Effector CD4-positive, alpha-beta T cell (primary cell): ENCODE measurements at places on chromosomes 16 and 17.

GRCh38 chr16:17452922-17453321 is 17.8 kb downstream of the XYLT1 start:
- no peak for DNase-seq

DNA sequence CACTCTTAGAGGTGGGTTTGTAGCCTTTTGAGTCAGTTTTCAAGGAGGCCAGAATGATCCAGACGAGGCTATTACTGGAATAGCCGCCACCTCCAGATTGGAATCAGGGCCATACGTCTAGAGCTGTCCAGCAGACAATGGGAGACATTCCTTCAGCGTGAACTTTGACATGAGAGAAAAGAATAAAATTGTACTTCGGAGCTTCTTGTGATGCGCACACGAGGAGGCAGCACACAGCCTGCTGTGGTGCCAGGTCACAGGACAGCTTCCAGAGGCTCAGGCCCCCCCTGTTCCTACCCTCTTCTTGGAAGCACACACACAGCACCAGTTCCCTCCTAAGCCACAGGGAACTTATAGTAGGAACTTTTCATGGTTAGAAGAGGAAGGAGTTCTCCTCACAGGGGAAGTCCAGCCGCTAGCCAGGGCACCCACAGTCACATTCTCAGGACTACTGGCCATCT is 81.0 kb downstream of the VPS53 start:
- no peak for DNase-seq

DNA sequence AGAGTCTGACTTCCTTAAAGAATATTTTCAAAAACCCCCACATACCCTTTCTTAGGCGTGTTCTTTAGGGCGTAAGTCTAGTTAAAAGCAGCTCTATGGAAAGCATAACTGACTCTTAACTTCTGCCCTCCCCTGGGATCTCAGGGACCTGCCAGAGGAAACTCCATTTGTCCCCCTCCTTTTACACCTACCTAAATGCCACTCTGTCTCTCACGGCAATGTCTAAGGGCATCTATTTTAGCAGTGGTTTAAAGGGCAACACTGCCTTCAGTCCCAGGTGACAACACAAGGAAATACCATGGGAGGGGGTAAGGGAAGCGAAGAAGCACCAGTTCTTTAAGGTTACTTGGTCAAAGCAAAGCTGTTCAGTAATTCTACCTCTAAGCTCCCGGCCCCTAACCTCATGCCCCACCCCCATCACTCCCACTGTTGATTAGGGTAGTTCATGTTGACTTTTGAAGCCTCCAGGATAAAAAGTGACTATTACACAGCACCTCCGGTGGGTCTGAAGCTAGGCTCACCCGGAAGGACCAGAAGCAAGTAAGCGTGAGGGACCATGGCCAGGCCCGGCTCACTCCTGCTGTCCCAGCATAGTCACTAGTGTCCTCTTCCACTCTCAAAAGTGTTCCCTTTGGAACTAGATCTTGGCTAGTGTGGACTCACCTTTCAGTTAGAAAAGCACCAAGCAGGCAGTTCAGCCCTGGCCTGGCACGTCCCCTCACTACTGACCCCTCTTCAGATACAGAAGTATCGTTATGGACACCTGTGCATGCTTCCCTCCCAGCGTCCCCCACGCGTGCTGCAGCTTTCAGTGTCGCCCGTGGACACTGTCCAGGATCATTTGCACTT is 47.1 kb downstream of the CYTH1 start:
- DNase-seq: no peak

- no peak for DNase-seq
These were observed 6.0 kb downstream of the TIMM22 start for GRCh38 chr17:1002771-1003555.

- DNase-seq: no peak
These were observed 17.7 kb downstream of the ATP6V0A1 start for GRCh38 chr17:42476411-42476810.

GRCh38 chr16:81642107-81642436 is 137.0 kb upstream of the PLCG2 start:
- DNase-seq: no peak

- DNase-seq: no peak
These were observed 416 bp downstream of the KIFC3 start for GRCh38 chr16:57801809-57802340.

DNA sequence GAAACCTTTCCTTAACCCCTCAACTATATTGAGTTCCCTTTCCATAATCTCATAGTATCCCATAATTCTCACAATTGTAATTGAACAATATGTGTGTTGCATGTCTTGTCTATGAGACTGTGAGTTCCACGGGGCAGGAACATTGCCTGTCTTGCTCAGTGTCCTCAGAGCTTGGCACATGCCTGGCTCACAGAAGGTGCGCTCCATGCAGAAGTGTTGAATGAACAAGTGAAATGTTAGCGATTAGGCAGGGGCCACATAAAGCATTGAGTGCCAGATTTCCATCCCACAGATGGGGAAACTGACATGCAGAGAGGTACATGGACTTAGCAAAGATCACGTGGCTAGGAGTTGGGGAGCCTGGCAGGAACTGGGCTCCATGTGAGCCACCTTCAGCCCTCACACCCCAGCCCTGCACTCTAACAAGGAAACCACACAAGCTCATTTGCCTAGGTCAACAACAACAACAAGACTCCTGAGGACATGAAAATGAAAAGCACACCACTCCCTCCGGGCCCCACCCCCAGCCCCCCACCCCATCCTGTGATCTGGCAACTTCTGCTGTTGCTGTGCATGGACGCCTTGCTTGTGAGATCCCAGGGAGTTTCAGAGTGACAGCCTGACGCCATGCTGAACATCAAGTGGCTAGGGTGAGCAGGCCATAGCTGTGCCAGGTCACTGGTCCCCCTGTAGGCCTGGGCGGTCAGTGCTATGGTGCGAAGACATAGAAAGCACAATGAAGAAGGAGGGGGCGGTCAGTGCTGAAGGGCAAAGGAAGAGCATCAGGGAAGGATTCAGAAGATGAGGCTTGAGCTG is 5.0 kb downstream of the PIK3R5 start:
- DNase-seq: no peak

DNA sequence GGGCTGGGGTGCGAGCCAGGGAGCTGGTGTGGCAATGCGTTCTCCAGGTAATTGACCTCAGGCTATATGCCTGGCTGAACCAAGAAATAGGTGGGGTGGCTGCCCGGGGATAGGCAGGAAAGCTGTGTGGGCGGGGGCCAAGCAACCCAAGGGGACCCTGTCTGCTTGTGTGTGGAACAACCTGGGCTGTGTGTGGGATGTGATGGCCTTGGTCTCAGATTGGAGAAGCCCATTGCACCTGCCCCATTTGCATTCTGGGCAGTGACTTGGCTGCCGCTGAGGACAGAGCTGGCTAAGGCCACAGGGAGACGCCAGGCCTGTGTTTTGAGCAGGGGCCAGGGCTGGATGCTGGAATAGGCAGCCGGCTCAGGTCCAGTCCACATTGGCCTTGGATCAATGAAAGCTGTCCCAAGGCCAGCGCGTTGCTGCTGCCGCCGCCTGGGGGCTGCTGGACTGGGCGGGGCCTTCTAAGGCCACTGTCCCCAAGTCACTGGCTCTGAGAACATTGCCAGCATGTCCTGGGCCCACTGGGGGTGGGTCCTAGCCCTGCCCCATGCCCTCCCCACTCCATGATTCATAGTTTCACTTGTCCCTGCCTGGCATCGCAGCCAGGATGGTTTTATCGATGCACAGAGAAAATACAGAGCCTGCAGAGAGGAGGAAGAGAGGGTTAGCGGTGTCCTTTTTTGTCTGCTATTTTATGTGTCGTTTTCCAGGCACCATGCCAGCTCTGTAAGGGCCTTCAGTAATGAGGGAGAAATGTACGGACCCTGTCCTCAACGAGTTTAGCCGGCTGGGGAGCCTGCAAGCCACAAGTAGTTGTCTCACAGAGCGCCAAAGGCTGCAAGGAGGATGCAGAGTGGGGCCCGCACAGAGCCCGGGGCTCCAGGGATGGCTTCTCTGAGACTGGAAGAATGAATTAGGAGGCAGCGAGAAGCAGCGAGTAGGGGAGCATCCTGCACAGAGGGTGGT is 43.9 kb downstream of the NKD1 start:
- DNase-seq: no peak
